T-helper 22 cell (primary cell): ENCODE measurements at places on chromosomes 4 and X.

- DNase-seq: no peak
These were observed 4.5 kb upstream of the MAML3 start for GRCh38 chr4:140158365-140159030.

DNA sequence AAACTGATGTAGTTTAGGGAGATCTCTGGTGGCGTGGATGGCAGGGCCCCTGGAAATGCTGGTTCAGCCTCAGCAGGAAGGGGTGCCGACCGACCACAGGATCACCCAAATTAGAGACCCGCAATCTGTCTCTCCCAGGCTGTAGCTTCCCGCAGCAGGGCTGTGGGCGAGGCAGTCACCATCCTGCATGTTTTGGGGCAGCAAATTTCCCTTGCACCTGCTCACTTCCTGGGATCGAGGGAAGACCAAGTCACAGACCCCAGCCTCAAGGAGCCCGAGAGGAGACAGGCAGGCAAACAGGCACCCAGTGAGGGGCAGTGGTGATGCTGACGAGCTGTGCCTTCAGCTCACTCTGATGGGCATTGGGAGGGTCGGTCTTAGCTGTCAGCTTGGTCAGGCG is 21.2 kb upstream of the GPR78 start:
- DNase-seq: no peak

DNA sequence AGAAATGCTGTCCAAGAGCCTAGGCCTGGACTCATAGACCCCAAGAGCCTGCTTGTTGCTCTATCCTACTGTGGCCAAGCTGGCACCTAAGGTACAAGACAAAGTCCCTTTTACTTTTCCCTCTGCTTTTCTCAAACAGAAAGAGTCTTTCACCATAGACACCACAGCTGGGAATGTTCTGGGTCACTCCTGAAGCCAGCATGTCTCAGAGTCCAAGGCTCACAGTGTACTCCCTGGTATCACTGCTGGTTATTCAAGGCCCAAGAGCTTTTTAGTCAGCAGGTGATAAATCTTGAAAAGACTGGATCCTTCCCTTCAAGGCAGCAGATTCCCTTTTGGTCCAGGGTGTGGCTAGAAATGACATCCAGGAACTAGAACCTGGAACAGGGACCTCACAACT is 328.8 kb downstream of the IQCM start:
- DNase-seq: no peak

DNA sequence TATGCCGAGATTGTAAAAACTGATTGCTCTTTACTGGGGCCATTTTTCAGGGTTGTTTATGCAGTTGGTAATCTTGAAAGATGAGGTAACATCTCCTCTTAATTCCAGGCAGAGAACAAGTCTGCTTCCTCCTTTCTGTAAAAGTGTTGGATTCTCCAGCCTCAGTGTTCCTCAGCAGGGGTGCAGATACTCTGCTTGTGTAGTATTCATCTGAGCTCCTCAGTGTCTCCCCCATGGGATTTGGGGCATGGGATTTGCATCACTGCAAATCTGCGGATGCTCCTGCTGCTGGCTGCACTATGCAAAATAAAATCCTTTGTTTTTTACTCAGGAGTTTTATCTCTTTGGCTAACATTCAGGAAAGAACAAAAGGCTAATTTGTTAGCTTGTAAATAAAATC is 104.9 kb upstream of the ATP8A1 start:
- no peak for DNase-seq

DNA sequence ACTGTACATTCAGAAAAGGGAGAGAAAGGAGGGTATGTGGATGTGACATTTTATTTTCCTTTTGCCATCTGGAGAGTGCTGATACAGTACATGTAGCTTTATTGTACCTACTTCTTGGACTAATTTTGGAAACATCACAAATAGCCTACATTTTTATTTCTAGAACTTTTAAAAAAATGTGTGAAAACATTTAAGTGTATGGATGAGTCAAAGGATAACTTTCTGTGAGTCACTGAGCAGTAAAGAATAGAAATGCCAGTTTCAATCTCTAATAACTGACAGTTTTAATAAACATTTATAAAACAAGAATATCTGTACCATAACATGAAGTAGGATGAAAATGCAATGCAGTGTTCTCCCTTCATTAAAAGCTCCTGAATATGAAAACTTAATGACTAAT is 374.4 kb upstream of the NWD2 start:
- no peak for DNase-seq

GRCh38 chr4:110224812-110225211 is 26.4 kb upstream of the ELOVL6 start:
- DNase-seq: no peak

DNA sequence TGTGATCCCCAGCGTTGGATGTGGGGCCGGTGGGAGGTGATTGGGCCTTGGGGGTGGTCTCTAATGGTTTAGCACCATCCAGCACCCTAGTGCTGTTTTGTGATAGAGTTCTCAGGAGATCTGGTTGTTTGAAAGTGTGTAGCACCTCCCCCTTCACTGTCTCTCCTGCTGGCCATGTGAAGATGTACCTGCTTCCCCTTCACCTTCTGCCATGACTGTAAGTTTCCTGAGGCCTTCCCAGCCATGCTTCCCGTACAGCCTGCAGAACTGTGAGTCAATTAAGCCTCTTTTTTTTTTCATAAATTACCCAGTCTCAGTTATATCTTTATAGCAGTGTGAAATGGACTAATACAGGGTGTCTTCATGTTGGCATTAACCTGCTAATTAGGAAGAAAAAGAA is 19.3 kb upstream of the TBC1D14 start:
- DNase-seq: no peak

DNA sequence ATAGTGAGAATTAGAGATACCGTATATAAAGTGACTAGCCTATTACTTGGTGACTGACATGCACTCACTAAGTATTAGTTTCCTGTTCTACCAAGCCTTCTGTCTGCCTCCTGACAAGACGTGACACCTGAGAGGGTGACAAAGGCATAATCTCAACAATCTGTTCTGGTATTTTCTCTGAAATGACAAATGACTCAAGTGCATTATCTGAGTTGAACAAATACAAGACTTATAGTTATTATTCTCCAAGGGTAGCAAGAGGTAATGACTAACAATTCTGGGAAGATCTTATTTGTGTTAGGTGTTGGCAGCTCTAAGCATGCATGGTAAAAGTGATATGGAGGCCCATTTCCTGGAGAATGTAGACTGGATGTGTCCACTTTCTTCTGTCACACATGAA is 60.6 kb downstream of the SYTL5 start:
- no peak for DNase-seq

- DNase-seq: no peak
These were observed 71.2 kb downstream of the ZNF518B start for GRCh38 chr4:10385994-10386394.

GRCh38 chrX:906586-906985 is 276.0 kb downstream of the SHOX start:
- DNase-seq: no peak

DNA sequence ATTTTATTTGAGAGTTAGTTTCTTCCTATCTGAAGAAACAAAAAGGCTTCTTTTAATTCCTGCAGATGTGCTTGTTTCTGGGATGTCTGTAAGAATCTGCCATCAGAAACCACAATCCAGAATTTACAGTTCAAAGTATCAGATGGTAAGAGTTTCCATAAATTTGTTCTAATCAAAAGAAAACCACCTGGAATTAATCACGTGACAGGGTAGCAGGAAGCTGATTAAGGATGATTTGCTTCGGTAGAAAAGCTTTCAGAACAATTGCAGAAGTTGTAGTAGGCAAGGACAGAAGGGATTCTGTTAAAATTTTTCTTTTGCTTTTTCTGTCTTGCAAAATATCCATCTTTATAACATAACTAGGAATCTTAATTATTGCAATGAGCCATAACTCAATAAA is 1975.1 kb upstream of the AGA start:
- DNase-seq: no peak

DNA sequence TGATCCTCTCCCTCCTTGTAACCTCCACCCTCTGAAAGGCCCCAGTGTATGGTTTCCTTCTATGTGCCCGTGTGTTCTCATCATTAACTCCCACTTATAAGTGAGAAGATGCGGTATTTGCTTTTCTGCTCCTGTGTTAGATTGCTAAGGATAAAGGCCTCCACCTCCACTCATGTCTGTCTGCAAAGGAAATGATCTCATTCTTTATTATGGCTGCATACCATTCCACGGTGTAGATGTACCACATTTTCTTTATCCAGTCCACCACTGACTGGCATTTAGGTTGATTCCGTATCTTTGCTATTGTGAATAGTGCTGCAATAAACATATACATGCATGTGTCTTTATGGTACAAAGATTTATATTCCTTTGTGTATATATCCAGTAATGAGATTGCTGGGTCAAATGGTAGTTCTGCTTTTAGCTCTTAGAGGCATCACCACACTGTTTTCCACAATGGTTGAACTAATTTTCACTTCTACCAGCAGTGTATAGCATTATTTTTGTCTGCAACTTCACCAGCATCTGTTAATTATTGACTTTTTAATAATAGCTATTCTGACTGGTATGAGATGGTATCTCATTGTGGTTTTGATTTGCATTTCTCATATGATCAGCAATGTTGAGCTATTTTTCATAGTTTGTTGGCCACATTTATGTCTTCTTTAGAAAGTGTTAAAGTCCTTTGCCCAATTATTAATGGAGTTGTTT is 1030.9 kb downstream of the FSTL5 start:
- DNase-seq: no peak

DNA sequence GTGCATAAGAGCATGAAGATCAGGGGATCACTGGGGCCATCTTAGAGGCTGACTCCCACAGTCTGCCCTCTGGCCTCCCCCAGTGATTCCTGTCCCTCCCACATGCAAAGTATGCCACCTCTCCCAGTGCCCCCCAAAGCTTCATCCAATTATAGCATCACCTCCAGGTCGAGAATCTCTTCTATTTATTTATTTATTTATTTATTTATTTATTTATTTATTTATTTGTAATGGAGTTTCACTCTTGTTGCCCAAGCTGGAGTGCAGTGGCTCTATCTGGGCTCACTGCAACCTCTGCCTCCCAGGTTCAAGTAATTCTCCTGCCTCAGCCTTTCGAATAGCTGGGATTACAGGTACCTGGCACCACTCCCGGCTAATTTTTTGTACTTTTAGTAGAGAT is 50.1 kb downstream of the BCORL1 start:
- no peak for DNase-seq

- no peak for DNase-seq
These were observed 83.4 kb downstream of the PHKA2 start for GRCh38 chrX:18900401-18900976.

GRCh38 chrX:7146020-7146702 is 1.4 kb upstream of the STS start:
- no peak for DNase-seq
